ENCODE measurements at places on chromosomes 11 and 22.
A peak's percentile ranks its signal among the peaks of the same experiment; 100 is the strongest.

- no peaks in the 10 kb centered on the region for H3K4me1 ChIP-seq
- H3K27me3 ChIP-seq: peaks cover 3% of the 10 kb centered on the region
- no peak overlapping the region for H3K27ac ChIP-seq
- H3K4me3 ChIP-seq: no peak overlapping the region
- no peak for DNase-seq
These were observed 15.4 kb upstream of the MYOD1 start for GRCh38 chr11:17703951-17704350.

DNA sequence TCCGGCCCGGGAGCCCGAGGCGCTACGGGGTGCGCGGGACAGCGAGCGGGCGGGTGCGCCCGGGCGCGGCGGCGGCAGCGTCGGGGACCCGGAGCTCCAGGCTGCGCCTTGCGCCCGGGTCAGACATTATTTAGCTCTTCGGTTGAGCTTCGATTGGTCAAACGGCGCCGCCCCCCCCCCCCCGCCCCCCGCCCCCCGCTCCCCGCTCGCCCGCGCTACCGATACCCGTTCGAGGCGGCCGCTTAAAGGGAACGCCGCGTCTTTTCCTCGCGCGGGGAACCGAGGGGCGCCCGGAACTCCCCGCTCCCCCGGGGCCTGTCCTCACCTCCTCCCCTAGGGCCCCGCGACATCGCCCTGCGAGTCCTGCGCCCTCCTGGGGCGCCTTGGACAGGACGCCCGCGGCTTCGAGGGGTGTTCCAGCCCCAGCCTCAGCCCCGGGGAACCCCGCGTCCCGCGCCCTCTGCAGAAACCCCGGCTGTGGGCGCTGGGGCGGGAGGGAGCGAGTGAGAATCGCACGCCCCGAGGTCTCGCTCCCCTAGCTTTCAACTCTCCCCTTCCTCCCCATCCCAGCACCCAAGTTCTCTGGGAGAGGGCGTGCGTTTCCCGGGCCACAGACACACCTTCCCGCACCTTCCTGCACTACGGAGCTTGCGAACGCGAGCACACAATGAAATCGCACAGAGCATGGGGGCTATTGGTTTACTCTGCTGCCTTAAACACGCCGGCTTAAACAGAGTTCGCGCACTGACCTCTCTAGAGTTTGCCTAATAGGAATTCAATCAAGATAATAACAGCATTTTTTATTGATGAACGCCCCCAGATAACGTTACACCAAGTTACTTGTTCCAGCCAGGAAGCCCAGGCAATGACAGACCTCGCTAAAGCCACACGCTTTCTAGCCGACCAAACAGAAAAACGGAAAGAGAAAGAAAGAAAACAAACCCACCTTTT lies at the start of gene BDNF:
Gene BDNF (minus strand): TSS at position 105 of the 951 bp plus-strand sequence. CDS start 41,891 bp downstream, outside the sequence.
- peak within 1 kb of the TSS; percentile 74 for H3K4me3 ChIP-seq
- H3K27me3 ChIP-seq: peaks cover 67% of the 10 kb centered on the region
- no peaks in the 10 kb centered on the region for H3K36me3 ChIP-seq
- DNase-seq: no peak

DNA sequence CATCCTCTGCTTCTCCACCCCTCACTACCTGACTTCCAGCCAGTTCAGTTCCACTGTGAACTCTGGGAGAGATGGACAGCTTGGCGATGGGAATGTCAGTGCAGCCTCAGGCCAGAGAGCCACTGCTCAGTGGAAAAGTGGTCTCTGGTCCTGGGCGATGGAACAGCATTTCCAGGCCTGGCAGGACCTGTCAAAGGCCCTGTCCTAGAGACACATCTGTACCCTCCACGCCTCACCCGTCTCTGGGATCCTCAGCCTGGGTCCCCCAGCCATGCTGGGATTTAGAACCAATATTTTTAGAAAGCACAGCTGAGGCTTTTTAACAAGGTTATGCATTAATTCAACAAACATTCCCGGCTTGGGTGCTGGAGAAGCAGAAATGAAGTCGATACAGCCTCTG lies 165.7 kb downstream of the MN1 start:
- H3K27ac ChIP-seq: no peak overlapping the region
- no peak overlapping the region for H3K4me3 ChIP-seq
- no peaks in the 10 kb centered on the region for H3K36me3 ChIP-seq
- H3K27me3 ChIP-seq: no peaks in the 10 kb centered on the region

DNA sequence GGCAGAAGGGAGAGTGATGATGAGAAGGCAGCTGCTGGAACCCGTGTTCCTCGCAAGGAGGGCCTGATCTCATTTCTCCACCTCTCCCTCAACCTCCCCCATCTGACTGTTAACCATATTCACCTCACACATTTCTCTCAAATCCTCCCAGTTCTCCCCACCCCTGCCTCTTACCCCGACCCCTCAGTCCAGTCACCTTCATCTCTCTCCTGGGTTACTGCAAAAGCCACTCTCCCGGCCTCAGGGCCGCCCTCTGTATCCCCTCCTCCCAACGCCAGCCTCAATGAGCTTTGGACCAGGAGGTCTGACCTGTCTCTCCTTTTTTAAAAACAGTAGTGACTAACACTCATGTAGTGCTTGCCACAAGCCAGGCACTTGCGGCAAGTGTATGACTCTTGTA lies 29.5 kb upstream of the LMO1 start:
- no peaks in the 10 kb centered on the region for H3K36me3 ChIP-seq
- H3K4me1 ChIP-seq: no peaks in the 10 kb centered on the region
- no peak for DNase-seq
- H3K4me3 ChIP-seq: no peak overlapping the region
- no peaks in the 10 kb centered on the region for H3K27me3 ChIP-seq

DNA sequence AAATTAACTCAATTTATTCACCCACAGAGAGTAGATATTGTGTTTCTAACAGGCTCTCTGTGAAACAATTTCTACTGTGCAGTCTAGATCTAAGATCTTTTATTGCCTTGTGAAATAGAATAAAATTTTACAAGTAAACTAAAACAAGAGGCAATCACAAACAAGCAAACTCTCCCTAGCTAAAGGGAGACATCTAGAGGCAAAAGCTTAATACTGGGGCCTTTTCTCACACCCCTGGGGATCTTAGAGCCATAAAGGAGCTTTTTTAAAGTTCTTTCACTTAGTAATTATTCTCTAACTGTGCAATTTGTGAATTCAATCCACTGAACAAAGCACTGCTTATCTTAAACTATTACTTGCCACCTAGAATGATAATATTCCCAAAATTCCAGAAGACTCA lies 19.7 kb downstream of the ALG9 start:
- no peaks in the 10 kb centered on the region for H3K4me1 ChIP-seq
- H3K27me3 ChIP-seq: no peaks in the 10 kb centered on the region
- H3K36me3 ChIP-seq: peaks cover 38% of the 10 kb centered on the region
- DNase-seq: no peak
- no peak overlapping the region for H3K27ac ChIP-seq
- H3K4me3 ChIP-seq: no peak overlapping the region

GRCh38 chr11:68550485-68550817 lies 89.9 kb downstream of the PPP6R3 start:
- peak; percentile 39 for DNase-seq
- H3K4me3 ChIP-seq: peak overlapping the region; percentile 55
- H3K27ac ChIP-seq: peak overlapping the region; percentile 55
- peaks cover 57% of the 10 kb centered on the region for H3K36me3 ChIP-seq
- peaks cover 37% of the 10 kb centered on the region for H3K4me1 ChIP-seq

- DNase-seq: no peak
- peaks cover 5% of the 10 kb centered on the region for H3K4me1 ChIP-seq
- H3K27ac ChIP-seq: no peak overlapping the region
- peaks cover 7% of the 10 kb centered on the region for H3K27me3 ChIP-seq
- no peak overlapping the region for H3K4me3 ChIP-seq
These were observed 60.8 kb upstream of the CCDC179 start for GRCh38 chr11:22920939-22921565.

- DNase-seq: no peak
- no peak overlapping the region for H3K27ac ChIP-seq
- H3K4me3 ChIP-seq: no peak overlapping the region
- H3K27me3 ChIP-seq: peaks cover 9% of the 10 kb centered on the region
- H3K4me1 ChIP-seq: peaks cover 24% of the 10 kb centered on the region
These were observed 11.8 kb downstream of the UPB1 start for GRCh38 chr22:24506802-24507438.

GRCh38 chr11:113179181-113179704 lies 135.1 kb upstream of the TTC12 start:
- no peaks in the 10 kb centered on the region for H3K4me1 ChIP-seq
- H3K36me3 ChIP-seq: no peaks in the 10 kb centered on the region
- H3K4me3 ChIP-seq: no peak overlapping the region
- H3K27me3 ChIP-seq: peaks cover 18% of the 10 kb centered on the region

GRCh38 chr11:125251214-125251545 lies 86.6 kb downstream of the PKNOX2 start:
- peaks cover 5% of the 10 kb centered on the region for H3K27me3 ChIP-seq
- no peaks in the 10 kb centered on the region for H3K4me1 ChIP-seq
- no peak for DNase-seq
- no peak overlapping the region for H3K4me3 ChIP-seq
- no peak overlapping the region for H3K27ac ChIP-seq

DNA sequence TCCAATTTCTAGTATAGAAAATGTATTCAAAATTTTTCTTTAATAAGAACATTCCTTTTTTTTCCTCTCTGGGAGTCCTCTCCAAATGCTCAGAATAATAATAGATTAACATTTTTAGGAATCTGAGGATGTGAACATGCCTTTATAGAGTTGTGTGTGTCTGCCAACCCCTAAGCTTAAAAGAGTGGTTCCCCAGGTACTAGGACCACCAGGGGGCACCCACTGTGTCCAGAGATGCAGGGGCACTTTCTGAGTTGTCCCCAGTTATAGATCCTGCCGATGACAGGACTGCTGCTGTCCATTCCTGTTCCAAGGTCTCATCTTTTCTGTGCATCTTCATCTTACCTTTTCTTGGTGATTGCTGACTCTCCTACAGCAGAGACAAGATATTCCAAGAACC lies 27.0 kb upstream of the MICAL2 start:
- H3K36me3 ChIP-seq: no peaks in the 10 kb centered on the region
- H3K4me1 ChIP-seq: peaks cover 39% of the 10 kb centered on the region
- no peak overlapping the region for H3K27ac ChIP-seq
- H3K27me3 ChIP-seq: peaks cover 7% of the 10 kb centered on the region
- no peak overlapping the region for H3K4me3 ChIP-seq
- DNase-seq: no peak

- H3K27ac ChIP-seq: no peak overlapping the region
- peaks cover 38% of the 10 kb centered on the region for H3K27me3 ChIP-seq
- no peak overlapping the region for H3K4me3 ChIP-seq
- H3K4me1 ChIP-seq: peaks cover 8% of the 10 kb centered on the region
- H3K36me3 ChIP-seq: peaks cover 3% of the 10 kb centered on the region
These were observed 480 bp downstream of the PLEKHA7 start for GRCh38 chr11:17013548-17014320.

DNA sequence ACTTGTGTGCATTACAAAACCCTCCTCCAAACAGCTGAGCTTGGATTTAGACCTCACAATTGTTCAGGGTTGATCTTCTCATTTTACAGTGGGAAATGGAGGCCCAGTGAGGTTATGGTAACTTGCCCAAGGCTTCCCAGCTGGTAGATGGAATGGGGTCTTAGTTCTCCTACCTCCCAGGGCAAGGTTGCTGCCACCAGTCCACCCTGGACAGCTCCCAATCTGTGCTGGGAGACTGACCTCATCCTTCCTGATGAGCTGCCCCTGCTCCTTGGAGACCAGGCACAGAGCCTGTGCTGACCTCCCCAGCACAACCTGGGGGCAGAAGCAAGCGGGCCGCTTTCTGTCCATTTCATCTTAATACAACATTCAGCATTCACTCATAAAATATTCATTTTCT lies 190.7 kb downstream of the ST3GAL4 start:
- no peak overlapping the region for H3K27ac ChIP-seq
- no peak for DNase-seq
- peaks cover 14% of the 10 kb centered on the region for H3K27me3 ChIP-seq
- no peak overlapping the region for H3K4me3 ChIP-seq
- no peaks in the 10 kb centered on the region for H3K4me1 ChIP-seq
- H3K36me3 ChIP-seq: no peaks in the 10 kb centered on the region

- no peaks in the 10 kb centered on the region for H3K4me1 ChIP-seq
- no peaks in the 10 kb centered on the region for H3K36me3 ChIP-seq
- no peak within 1 kb of the TSS for H3K27ac ChIP-seq
- DNase-seq: no peak
- H3K27me3 ChIP-seq: no peaks in the 10 kb centered on the region
- H3K4me3 ChIP-seq: no peak within 1 kb of the TSS
These were observed at the start of gene OR51A7 for GRCh38 chr11:4903484-4903883. Gene OR51A7 (plus strand): TSS chr11:4903783. CDS start chr11:4907370, 3,587 bp downstream.

DNA sequence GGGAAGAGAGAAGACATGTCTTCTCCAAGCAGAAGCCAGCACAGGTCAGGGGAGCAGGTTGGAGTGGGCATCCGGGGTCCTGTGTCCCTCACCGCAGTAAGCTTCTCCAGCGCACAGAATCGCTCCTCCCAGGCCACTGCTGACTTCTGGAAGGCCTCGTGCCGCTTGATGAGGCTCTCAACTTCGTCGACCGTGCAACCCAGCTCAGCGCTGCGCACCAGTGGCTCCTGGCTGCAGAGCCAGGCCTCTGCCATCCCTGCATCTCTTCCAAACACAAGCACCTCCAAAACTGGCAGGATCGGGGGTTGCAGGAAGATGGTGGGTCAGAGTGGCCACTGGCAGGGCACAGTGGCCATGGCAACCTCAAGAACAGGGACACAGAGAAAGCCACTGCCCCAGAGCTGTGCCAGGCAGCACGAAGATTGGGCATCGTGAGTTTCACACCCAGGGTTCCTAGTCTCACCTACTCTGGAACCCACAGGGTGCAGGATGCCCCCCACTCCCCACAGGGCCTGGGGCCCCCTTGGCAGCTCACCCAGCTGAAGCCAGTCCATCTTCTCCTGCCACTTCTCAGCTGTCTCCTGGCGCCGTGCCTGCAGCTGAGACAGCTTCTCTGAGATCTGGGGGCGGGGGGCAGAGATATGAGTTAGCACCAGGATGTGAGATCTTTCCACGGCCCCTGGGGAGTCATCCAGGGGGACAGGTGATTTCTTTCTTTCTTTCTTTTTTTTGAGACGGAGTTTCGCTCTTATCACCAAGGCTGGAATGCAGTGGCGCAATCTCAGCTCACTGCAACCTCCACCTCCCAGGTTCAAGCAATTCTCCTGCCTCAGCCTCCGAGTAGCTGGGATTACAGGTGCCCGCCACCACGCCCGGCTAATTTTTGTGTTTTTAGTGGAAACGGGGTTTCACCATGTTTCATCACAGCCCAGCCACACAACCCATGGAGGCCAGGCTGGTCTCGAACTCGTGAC lies 11.2 kb upstream of the RBM4B start:
- no peak overlapping the region for H3K27ac ChIP-seq
- H3K36me3 ChIP-seq: no peaks in the 10 kb centered on the region
- DNase-seq: no peak
- no peaks in the 10 kb centered on the region for H3K27me3 ChIP-seq
- no peak overlapping the region for H3K4me3 ChIP-seq
- no peaks in the 10 kb centered on the region for H3K4me1 ChIP-seq

DNA sequence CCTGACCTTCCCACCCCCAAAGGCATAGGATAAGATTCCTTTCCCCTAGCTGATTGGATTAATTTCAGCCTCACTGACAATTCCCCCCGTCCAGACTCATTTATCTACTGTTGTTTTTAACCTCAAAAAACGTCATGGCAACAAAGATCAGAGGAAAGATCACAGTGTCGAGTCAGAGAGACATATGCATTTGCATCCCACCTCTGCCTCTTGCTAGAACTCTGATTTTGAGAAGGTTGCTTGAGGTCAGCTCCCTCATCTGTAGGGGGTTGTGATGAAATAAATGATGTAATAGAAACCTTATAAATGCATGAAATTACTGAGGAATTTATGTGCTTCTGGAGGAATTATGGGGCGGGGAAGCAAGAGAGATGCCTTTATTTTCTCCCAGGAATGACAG lies 53.3 kb upstream of the SYN3 start:
- H3K4me1 ChIP-seq: no peaks in the 10 kb centered on the region
- no peaks in the 10 kb centered on the region for H3K27me3 ChIP-seq
- no peaks in the 10 kb centered on the region for H3K36me3 ChIP-seq
- no peak overlapping the region for H3K4me3 ChIP-seq
- H3K27ac ChIP-seq: no peak overlapping the region

GRCh38 chr11:83292709-83293456 lies 6.7 kb upstream of the CCDC90B start:
- peaks cover 3% of the 10 kb centered on the region for H3K4me1 ChIP-seq
- H3K36me3 ChIP-seq: no peaks in the 10 kb centered on the region
- DNase-seq: peak; percentile 19
- H3K4me3 ChIP-seq: peak overlapping the region; percentile 66
- no peak overlapping the region for H3K27ac ChIP-seq
